ENCODE measurements at places on chromosomes 16 and 17.

GRCh38 chr17:42246515-42246914, 29.7 kb downstream of the STAT5B start:
- DNase-seq, result no peak

DNA sequence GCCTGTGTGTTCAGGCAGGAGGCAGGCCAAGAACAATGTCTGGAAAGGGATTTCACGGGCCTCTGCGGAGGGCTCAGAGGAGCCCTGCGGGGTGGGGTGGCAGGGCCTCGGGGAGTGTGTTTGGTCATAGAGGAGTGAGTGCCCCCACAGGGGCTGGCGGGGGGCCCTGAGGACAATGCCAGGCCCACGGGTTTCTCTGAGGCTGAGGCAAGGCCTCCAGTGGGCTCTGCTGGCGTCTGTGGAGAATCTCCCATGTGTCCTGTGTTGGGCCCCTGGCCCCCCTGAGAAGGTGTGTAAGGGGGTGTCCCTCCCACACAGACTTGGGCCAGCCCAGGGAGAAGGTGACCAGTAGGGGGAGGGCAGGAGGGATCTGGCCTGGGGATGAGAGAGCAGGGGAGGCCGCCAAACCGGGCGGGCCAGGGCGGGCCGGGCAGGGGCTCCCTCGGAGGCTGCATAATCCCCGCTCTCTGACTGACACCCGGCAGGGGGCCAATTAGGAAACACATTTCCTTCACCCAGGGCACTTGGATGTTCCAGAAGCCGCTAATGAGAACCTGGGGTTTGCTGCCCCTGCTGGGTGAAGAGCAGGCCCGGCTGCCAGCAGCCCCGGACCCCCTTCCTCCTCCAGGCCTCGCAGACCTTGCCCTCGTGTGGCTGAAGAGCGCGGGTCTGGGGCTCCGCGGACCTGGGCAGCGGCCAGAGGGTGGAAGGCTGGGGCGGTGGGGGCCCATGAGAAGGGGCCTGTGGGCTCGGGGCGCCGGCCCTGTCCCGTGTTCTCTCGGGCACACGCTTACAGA, 204.2 kb downstream of the NTN1 start:
- no peak for DNase-seq

GRCh38 chr16:14569213-14569612, 60.8 kb downstream of the PARN start:
- DNase-seq, result no peak

GRCh38 chr16:24002619-24003018, 166.8 kb downstream of the PRKCB start:
- no peak for DNase-seq

- DNase-seq, result no peak
Observed at GRCh38 chr17:49634485-49634860, 43.4 kb downstream of the SPOP start.

DNA sequence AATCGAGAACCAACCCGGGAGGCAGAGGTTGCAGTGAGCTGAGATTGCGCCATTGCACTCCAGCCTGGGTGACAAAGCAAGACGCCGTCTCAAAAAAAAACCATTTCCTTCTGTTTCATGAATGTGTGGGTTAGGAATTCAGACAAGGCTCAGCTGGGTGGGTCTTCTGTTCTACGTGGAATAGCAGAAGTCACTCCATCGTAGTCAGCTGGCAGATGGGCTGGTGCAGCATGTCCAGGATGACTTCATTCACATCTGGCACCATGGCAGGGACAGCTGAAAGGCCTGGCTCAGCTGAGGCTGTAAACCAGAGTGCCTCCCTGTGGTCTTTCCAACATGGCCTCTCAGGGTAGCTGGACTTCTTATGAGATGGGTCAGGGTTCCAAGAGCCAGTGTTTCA, 89.0 kb downstream of the C17orf67 start:
- DNase-seq, result no peak

- DNase-seq, result no peak
Observed at GRCh38 chr17:77657839-77658238, 300.7 kb upstream of the TNRC6C start.

DNA sequence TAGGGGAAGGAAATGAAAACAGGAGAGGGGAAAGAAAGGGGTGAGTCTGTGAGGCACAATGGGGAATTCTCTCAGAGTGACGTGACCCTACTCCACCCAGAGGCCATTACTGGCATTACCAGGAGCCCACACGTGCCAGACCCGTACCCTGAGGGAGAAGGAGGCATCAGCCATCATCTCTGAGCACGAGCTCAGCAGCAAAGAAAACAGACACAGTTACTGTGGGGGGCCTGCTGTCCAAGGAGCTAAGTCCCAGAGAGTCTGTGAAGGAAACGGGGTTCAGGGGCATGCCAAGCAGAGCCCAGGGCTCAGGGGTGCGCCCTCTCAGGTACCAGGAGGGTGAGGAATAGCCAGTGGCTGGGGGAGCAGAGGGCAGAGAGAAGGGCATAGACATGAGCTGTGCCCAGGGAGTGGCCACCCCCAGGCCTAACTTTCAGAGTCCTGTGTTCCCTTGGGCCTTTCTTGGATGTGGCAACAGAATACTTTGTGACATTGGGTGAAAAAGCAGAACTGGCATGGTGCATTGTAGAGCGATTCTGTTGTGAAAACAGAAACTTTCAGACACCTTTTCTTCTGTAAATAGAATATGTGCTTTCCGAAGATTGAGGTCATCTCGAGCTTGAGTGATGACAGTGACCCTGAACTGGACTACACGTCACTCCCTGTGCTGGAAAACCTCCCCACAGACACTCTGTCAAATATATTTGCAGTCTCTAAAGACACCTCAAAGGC, 11.3 kb downstream of the TAF1C start:
- peak; percentile 27 for DNase-seq

GRCh38 chr16:4376126-4376892, 4.7 kb downstream of the VASN start:
- DNase-seq, result no peak

DNA sequence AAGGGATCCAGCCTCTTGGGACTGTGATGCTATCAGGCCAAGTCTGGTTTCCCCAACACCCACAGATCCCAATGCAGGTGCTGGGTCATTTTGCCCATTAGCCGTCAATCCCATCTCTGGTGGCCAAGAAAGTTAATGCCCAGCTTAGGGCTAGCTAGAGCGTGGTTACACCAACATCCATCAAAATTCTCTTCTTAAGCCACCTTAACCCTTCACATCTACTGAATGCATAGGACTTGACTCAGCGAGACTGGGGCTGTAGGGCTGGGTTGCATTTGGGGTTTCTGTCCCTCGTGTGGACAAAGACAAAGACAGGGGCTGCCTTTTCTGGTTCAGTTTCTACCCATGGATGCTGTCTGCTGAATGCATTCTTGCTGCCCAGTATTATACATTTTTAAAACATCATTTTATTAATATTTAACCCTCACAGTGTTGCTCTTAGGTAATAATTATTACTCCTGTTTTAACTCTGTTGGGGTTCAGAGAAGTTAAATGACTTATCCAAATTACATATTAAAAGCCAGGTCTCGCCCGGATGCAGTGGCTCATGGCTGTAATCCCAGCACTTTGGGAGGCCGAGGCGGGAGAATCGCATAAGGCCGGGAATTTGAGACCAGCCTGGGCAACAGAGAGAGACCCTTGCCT, 141.1 kb upstream of the NOL11 start:
- DNase-seq, result no peak

- no peak for DNase-seq
Observed at GRCh38 chr16:28981517-28981916, 3.3 kb upstream of the LAT start.

- DNase-seq, result no peak
Observed at GRCh38 chr17:4969047-4969550, 1.5 kb upstream of the SPAG7 start.

GRCh38 chr16:88435437-88436355, 17.4 kb upstream of the ZFPM1 start:
- no peak for DNase-seq

DNA sequence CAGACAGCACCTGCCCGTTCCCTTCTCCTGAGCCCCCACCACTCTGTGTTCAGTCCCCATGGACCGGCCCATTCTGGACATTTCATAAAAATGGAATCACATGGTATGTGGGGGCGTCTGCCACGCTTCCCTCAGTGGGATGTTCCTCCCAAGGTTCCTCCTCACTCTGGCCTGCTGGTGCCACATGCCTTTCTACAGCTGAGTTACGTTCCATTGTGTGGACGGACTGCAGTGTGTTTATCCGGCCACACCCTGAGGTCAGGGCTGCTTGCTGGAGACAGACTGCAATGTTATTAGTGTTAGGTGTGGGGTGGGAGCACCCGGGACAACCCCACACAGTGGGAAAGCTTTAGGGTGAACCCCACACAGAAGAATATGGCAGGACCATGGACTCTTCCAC, 5.9 kb upstream of the AATK start:
- DNase-seq, result no peak

GRCh38 chr16:78133919-78134318, 34.5 kb downstream of the WWOX start:
- DNase-seq, result no peak

GRCh38 chr17:7712111-7712771, 5.3 kb upstream of the DNAH2 start:
- no peak for DNase-seq

- DNase-seq, result no peak
Observed at GRCh38 chr16:59047114-59047513, 313.0 kb upstream of the GOT2 start.

- DNase-seq, result no peak
Observed at GRCh38 chr16:12547608-12547922, 256.1 kb downstream of the CPPED1 start.

DNA sequence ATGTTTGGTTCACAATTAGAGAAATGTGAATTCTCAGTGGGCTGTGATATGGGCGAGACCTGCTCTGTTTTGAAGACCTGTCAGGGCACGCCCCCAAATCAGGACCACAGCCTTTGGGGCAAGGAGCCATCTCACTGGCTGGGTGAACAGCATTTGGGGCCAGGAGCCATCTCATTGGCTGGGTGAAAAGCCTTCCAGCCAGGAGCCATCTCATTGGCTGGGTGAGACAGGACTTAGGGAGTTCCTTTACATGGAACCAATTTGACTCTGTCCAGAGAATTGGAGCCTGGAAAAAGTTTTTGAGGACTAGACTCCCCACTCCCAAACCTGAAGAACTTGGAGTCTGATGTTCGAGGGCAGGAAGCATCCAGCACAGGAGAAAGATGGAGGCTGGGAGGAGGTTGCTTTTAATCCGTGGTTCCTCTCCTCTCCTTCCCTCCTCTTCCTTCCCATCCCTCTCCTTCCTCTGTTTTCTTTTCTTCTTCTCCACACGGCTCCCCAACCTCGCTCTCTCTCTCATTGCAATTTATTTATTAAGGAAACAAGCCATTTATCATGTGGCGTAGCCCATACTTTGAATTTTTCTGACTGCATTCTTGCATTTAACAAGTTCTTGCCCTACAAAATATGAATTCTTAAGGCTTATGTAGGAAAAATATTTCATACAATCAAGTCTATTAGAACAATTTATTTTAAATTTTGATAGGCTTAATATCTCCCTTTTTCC, 19.7 kb downstream of the FOXL1 start:
- DNase-seq, result no peak

- no peak for DNase-seq
Observed at GRCh38 chr17:43599046-43599395, 52.9 kb upstream of the ETV4 start.

DNA sequence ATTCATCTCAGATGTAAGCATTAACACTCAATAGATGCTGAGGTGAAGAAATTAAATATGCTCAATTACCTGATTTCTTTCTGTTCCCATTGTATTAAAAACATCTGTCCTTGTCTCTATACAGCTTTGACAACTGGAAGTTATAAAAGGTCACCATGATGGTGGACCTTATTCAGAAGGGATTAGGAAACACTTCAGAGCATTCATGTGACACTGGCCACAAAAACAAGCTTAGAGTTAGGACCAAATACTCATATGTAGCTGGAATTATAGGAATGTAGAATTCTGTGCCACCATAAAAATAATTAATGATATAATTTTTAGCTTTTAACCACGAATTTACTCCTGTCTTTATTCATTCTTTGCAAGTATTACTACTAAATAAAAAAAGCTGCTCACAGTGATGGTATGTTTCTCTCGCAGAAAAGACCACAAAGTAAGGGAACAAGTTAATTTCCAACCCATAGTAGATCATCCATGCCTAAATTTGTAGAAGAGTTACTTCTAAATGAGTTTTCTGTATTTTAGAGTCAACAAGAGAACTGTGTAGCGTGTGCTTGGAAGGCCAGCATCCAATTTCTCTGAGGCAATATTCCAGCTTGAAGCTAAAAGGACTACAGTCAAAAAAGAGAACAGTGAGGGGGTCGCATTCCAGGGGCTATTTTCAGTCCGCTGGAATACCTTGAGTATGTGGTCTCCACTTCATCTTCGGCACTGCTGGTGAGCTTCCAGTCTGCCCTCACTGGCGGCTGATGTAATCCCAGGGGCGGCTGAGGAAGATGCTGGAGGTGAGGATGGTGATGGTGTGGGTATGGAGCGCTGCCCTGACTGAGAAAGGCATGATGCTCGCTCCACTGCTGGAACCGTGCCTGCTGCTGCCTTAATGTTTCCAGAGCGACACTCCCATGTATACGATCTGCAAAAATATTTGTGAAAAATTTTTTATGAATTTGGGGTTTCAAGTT, 63.7 kb downstream of the CACNG1 start:
- DNase-seq, result no peak

- DNase-seq, result no peak
Observed at GRCh38 chr16:84323606-84324005, 28.9 kb downstream of the WFDC1 start.

DNA sequence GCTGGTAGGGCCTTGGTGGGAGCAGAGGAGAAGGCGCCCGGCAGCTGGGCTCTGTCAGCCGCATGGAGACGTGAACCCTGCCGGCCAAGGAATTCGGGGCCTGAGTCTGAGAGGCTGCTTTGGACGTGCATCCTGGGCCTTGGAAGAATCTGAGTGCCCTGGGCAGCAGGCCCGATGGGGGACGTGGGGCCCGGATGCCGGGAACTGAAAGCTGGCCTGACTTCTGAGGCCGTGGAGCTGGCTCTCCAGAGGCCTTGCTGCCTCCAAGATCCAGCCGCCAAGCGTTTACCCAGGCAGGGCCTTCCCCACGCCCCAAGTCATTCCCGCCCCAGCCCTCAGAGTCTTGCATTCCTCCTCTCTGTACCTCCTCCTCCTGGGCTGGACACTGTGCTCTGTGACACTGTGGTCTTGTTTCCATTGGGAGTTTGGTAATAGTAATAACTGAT, 37.2 kb downstream of the NKD1 start:
- DNase-seq, result no peak

GRCh38 chr17:78840780-78841611, at the start of gene USP36:
USP36 (minus strand) TSS chr17:78840814; CDS start chr17:78836363, 4,451 bp downstream.
- DNase-seq, result peak; percentile 99

- no peak for DNase-seq
Observed at GRCh38 chr16:17510567-17510966, 39.8 kb upstream of the XYLT1 start.

DNA sequence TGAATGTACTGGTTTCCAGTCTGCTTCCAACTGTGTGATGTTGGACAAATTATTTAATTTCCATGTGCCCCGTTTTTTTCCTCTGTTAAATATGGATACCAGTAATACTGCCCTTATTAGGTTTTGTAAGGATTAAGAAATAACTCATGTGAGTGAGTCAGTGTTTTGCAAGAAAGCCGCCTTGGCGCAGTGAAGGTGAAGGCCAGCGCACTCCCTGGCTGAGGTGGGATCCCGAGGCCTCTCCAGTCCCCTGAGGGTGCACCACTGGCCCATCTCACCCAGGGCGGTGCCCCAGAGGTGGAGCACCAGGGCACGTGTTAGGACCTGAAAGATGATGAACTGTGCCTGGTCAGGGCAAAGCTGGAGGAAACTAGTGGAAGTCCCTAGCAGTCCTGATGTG, 43.5 kb downstream of the PHKB start:
- no peak for DNase-seq

- no peak for DNase-seq
Observed at GRCh38 chr16:89949121-89949742, 677 bp downstream of the DEF8 start.

GRCh38 chr17:37068266-37068665, 119.5 kb downstream of the AATF start:
- DNase-seq, result no peak

- DNase-seq, result no peak
Observed at GRCh38 chr17:9693755-9694154, 48.4 kb downstream of the USP43 start.

All from T-helper 22 cell (primary cell).